ENCODE measurements at places on chromosomes 1 and 21. TPM values are rescaled to one million over a fixed set of nuclear protein-coding genes. Genes with fewer than 3 reads are reported as not detected.

GRCh38 chr1:78792756-78793155 lies 143.1 kb downstream of the IFI44 start:
- no peak for DNase-seq

GRCh38 chr21:42784896-42785451 lies 94.4 kb downstream of the WDR4 start:
- DNase-seq, result no peak

- DNase-seq, result no peak
These were observed 135.3 kb downstream of the BRINP2 start for GRCh38 chr1:177306019-177306415.

- no peak for DNase-seq
These were observed 298.1 kb upstream of the POU3F1 start for GRCh38 chr1:38344716-38345115.

GRCh38 chr1:15070145-15070748 lies 83.3 kb upstream of the TMEM51 start:
- DNase-seq, result no peak

DNA sequence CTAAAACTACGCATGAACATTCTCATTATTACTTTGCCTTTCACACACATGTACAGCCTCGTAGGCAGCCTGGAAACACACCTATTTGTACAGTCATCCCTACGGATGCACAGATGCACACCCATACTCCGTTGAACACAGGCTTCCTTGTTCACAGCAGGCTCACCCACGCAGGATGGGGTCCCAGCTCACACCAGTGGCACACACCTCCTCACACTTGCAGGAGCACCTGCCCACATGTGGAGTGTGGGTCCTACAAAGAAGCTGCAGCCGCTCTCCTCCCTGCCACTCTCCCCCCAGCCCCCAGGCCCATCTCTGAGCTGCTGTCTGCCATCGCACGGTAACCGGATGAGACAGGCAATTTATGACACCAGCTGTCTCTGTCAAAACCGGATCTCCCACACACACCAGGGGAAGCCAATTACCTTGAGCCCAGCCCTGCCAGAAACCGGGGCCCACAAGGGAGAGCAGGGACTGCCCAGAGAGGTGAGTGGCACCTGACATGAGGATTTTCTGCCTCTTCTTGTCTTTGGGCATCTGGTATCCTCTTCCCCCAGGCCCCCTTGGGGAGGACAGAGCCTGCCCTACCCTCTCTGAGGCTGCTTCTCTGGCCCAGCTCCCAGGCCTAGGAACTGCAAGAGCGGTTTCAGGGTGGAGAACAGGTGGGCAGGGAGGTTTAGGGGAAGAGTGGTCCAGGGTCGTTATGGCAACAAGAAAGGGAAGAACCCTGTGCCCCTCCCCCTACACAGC lies 175.4 kb downstream of the IGSF21 start:
- no peak for DNase-seq

DNA sequence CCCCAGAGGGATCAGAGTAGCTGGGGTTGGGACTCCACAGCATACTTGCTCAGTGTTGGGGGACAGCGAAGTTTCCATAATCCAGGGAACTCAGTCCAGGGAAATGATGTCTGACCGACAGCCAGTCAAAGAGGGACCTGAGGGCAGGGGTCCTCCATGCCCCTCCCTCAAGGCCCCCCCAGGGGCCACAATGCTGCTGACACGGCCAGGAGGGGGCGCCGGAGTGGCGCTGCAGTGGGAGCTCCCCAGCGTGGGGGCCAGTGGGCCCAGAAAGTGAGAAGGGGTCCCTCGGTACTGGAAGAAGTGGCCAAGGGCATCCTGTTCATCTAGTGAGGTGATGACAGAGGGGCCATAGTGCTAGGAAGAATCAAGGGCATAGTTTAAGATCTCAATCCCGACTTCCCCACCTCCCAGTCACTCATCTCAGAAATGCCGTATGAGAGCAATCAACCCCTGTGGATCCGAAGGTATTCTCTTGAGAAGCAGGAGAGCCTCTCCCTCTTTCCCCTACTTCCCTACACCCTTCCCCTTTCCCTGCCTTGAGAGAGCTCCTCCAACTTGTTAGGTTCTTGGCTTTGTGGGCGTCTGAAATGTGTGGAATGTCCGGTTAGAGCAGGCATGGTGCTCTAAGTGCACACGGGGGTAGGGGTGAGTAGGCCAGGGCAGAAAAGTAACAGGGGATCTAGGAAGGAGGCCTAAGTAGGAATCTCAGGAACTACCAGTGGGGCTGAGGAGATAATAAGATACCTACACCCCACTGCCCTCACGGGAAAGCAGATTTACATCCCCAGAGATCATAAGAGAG lies 4.1 kb downstream of the NUDT17 start:
- DNase-seq, result no peak

DNA sequence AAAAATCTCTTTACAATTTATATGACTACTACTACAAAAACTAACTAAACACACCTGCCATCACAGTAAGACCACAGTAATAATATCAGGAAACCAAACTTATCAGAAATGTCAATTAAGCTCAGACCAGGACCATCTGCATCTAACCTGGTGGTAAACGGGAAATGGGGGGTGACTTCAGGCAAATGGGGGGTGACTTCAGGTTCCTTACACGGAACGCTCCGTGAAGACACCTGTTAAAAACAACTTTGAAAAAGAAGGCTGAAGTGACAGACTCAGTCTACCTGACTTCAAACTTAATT lies 15.8 kb downstream of the PRDM15 start:
- DNase-seq, result no peak

GRCh38 chr1:214658785-214659184 lies 55.8 kb downstream of the CENPF start:
- DNase-seq, result no peak

GRCh38 chr1:180594723-180595122 lies 36.0 kb downstream of the OVAAL start:
- no peak for DNase-seq

DNA sequence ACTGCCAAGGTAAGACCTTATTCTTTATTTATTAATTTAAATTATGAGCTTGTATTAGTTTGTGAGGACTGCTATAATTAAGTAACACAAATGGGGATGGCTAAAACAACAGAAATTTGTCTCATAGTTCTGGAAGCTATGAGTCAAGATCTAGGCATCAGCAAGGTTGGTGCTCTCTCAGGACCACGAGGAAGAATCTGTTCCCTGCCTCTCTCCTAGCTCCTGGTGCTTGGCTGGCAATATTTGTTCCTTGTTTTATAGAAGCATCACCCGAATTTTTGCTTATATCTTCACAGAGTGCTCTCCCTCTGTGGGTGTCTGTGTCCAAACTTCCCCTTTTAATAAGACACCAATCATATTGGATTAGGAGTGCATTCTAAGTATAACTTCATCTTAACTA lies 41.4 kb upstream of the CCDC190 start:
- DNase-seq, result no peak

- DNase-seq, result no peak
These were observed 97.3 kb downstream of the PLA2G4A start for GRCh38 chr1:186925881-186926669.

GRCh38 chr21:34992736-34993398 lies 56.2 kb downstream of the RUNX1 start:
- no peak for DNase-seq

DNA sequence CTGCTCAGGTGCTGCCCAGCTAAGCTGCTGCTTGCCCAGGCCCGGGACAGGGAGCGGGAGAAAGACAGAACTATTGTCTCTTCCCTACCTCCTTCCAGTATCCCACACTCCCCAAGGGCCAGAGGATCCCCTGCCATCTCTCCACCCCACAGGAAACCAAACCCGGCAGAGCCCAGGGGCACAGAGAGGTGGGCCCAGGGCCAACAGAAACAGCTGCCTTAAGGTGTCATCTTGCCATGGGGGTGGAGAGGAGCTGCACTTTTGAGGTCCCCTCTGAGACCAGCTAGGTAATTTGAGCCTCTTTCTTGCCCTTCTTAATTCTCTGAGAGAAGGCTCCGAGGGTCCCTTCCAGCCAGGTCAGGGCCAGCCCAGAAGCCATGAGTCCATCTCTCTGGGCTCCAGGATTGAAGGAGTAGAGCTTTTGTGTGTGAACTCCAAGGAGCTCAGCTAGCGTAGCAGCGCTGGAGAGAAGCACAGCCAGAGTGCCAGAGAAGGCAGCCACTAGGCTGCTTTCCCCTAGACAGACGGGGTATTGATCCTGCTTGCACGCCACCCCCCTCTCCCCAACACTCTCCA lies 9.7 kb upstream of the GPR61 start:
- no peak for DNase-seq

DNA sequence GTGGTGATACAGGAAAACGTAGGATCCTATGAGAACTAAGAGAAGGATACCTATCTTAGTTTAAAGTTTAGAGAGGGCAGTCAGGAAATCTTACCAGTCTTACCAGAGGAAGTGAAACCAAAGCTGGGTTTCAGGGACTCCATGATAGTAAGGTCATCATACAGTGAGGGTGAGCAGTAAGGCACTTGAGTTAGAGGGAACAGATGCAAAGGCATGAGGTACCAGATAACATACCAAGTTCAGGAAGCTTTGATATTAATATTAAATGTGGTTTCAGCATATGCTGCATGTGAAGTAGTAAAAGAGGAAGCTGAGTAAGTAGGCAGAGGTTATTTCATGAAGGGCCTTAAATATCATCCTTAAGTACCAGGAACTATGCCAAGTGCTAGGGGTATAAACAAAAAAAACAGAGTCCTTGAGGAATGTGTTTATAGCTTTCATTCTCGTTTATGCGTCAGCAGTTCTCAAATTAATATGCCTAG lies 16.9 kb downstream of the ATG4C start:
- no peak for DNase-seq

DNA sequence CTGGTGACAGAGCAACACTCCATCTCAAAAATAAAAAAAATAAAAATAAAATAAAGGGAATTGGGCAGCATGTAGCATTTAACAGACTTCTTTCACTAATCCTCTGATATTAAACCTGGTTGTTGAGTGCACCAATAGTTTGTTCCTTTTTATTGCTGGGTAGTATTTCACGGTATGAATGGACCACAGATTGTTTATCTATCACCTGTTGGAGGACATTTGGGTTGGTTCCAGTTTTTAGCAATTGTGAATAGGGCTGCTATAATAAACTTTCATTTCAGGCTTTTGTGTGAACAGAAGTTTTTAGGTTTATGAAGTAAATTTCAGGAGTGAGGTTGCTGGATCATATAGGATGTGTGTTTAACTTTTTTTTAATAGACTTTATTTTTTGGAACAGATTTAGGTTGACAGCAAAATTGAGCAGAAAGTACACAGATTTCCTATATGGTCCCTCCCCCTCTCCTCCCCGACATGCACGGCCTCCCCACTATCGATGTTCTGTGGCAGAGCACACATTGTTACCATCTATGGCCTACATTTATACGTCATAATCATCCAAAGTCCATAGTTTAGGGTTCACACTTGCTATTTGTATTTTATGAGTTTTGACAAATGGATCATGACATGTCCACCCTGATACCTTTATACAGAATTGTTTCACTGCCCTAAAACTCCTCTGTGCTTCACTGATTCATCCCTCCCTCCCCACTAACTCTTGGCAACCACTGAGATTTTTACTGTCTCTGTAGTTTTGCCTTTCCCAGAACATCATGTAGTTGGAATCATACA lies 66.1 kb upstream of the TMPRSS2 start:
- no peak for DNase-seq

DNA sequence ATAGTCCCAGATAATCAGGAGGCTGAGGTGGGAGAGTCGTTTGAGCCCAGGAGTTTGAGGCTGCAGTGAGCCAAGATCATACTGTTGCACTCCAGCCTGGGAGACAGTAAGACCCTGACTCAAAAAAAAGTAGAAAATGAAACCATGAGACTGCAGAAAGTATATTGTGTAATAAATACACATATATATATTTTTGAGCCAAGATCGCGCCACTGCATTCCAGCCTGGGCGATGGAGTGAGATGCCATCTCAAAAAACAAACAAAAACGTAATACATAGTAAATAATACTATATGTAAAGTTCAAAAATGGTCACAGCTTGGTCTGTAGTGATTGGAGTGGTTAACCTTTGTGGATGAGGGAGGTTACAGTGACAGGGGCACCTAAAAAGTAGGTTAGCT lies 9.7 kb downstream of the BRDT start:
- DNase-seq, result no peak

GRCh38 chr1:43373066-43373940 lies 5.5 kb upstream of the ELOVL1 start:
- no peak for DNase-seq

- DNase-seq, result no peak
These were observed 73.6 kb downstream of the SIPA1L2 start for GRCh38 chr1:232556351-232556750.

GRCh38 chr1:240691909-240692705 lies 80.2 kb upstream of the GREM2 start:
- DNase-seq, result no peak

DNA sequence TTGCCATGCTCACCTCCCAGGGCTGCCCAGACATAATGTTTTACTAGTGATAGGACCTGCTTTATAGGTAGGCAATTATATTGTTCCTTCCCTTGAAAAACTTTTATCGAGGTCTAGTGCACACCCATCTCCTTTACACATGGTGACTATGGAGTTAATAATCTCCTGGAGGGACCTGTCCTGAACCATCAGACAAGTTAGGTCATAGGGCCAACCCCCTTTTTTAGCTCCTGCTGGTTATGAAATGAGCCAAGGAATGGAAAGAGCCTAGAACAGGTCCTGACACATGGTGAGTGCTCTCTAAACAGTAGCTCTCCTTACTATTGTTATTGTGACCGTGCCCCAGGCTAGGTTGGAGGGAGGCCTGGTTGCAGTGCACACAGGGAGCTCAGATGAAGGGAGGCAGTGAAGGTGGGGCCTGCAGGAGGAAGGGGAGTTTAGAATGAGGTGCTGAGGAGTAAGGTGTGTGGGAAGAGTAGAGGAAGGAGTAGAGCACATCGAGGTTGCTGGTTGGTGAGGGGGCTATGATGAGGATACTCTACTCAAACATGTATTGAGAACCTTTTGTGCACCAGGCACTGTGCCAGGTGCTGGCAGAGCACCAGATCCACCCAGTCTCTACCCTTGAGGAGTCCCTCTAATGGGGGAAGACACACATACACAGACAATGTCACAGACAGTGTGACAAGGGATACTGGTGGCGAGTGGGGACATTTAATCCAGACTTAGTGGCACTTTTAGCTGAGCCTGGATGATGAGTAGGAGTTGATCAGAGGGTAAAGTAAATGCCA lies 14.1 kb upstream of the LMNA start:
- no peak for DNase-seq

GRCh38 chr1:55781944-55782482 lies 566.8 kb upstream of the USP24 start:
- no peak for DNase-seq

Gene CDK18
- 7.4 TPM for total RNA-seq

Gene FMO5
- 0.60 TPM for total RNA-seq

Gene SH2D5
- 0.14 TPM for total RNA-seq

Gene SLC35E2B
- total RNA-seq, result 77.0 TPM

Gene DNASE2B
- total RNA-seq, result not detected

Gene COPA
- 137 TPM for total RNA-seq

Gene LCE2C
- total RNA-seq, result not detected

Gene OR2L3
- not detected for total RNA-seq

Gene TADA1
- total RNA-seq, result 15.3 TPM

Gene HSD3B2
- not detected for total RNA-seq

Gene RGSL1
- total RNA-seq, result not detected

Gene ADAM30
- total RNA-seq, result not detected

Gene CLCA1
- total RNA-seq, result not detected

Measured in activated naive CD8-positive, alpha-beta T cell treated with anti-CD3 and anti-CD28 coated beads, Interleukin-2, amount 10 ng/mL, durations not matched to agents 7 days and 5 days (primary cell).